ENCODE measurements at places on chromosomes 7 and 10.

DNA sequence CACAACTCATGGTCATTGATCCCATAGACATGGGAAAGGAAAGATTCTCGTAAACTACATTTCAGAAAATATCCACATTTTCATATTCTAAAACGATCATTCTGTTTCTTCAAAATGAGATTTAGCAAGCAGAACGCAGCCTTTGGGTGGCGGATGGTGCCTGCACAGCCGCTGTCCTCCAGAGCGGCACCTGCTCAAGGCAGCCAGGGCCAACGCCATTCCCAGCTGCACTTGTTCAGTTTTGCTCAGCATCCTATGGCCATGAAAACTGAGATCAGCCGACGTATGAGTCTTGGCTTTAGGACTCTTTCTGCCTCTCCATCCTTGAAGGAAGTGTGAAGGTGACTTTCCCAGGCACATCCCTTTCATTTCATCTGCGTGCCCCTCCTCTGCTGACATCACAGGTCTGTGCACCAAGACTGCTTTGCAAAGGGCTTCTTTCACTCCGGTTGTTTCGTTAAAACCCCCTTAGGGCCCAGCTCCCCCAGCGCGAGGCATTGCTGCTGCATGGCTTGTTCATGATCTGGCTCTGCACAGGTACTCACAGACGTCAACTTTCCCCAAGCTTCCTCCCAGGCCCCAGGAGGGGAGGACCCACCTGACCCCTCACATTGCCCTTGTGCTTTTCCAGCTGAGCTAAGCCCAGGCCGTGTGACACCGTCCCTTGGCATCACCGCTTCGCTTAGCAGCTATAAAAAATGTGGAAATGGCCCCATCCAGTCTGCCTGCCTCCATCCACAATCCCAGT lies 37.2 kb downstream of the TCERG1L start:
- no peak for DNase-seq

DNA sequence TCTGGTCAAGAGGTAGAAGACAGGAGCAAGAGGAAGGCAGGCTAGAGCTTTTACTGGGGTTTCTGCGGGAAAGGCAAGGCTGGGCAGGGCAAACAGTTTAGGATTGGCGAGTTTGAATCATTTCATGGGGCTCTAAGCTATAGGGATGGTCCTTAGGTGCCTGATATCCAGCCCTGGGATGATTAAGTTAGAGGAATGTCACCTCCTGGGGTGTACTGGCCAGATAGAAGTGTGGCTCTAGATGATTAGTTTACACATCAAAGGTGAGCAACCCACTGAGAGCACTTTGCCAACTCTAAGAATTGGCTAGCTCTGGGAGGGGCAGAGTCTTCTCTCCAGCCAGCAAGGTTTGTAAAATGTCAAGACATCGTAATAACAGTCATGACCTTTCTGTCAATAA lies 52.4 kb downstream of the ZNF365 start:
- DNase-seq: no peak

DNA sequence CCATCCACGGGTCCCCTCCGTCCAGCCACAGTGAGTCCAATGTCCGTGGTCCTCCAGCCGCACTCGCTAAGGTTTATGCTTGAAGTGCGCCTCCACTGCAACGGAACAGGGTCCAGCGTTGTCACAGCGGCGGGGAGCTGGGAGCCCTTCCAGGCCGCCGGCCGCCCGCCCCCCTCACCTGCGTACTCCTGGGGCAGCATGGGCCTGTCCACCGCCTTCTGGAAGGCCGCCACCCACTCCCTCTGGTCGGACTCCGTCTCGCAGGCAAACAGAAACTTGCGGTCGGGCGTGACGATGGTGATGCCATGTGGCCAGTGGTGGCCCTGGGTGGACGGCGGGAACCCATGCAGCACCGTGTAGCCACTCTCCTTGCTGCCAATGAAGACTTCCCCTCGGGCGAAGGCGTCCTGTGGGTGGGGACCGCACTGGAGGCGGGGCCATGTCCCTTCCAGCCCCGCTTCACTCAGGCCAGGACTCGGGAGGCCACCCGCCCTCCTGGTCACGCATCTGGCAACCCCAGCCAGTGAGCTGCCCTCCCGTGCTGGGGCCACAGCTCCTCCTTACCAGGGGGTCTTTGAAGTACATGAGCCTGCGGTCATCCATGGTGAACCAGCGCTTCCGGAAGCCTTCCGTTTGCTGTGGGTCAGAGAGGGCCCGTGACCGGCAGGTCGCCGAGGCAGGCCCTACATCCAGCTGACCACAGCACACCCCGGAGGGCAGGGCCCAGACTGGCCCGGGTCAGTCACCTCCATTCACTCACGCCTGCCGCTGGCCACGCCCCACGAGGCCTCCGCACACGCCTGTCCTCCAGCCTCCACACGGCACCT lies 22.7 kb downstream of the GET4 start:
- no peak for DNase-seq

DNA sequence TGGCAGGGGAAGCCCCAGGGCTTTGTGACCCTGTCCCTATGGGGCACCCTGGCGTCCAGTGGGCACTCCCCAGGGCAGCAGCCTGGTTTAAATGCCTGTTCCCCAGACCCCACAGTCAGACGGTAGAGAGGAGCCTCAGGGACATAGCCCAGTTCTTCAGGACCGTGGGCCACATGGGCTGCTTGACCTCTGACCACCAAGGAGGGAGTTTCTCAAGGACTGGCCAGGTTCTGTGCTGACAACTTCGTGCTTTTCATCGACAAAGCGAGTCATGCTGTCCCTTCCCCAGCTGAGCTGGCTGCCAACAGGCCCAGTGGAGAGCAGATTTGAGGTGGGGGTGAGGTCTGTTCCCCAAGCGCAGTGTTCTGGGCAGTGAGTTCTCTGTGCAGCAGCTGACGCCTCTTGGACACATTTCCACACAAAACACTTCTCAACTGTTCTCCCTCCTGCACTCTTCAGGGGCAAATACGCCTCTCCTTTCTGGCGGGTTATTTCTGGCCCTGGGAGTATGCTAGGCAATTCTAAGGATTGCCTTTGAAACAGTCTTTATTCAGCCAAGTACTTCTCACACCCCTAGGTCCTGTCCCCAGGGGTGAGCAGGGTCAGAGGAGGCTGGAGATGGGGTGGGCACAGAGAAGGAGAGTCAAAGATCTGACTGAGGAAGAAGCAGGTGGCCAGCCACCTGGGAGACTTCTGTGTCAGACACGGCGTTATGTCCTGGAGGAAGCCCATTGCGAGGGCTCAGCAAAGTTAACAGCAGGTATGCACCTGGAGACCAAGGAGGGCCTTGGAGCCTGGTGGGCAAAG lies 57.3 kb upstream of the CAMK2B start:
- no peak for DNase-seq

DNA sequence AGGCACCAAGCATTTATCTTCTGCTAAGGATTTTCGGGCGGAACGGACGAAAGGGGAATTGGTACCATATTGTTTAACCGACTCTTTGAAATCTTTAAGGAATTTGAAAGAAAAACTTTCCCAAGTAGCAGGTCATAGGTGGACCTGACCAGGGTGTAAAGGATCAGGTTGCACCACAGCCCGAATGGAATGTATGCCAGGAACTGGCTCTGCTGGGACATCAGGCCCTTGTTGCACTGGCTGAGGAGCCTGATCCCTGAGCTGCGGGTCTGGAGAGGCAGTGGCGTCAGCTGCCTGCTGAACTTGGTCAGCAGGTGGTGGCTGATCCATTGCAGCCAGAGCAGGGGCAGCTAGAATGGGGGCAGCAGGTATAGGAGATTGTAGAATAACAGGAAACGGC lies 41.4 kb upstream of the AKR1C2 start:
- no peak for DNase-seq

DNA sequence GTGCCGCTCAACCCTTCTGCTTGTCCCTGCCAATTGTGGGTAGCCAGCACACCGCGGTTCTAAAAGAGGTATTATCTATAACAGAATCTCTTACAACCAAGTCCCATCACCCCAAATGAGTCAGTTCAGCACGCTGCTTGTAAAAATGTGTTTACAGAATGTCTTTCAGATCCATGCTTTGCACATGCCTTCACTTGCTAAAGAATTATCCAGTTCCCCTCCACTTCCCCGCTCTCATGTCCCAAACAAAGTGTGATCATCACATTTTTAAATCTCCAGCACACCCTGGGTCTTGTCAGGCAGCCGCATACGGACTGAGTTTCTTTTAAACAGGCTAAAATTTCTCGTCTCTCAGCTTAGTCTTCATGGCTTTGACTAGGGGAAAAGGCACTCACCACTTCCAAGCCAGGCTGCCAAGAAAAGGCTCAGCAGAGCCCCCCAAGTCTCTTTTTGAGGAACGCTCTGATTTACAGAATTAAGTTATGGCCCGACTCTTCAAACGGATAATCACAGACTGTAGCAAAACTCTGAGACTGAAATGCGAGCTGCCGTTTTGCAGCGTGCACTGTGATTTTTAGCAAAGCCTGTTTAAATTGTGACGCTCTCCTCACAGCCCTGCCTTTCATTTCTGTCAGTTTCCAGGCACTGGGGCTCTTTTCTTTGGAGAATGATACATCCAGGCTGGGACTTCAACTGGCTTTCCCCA lies 29.8 kb upstream of the FGFR2 start:
- no peak for DNase-seq

GRCh38 chr10:132704008-132704814 lies 81.7 kb downstream of the NKX6-2 start:
- no peak for DNase-seq

DNA sequence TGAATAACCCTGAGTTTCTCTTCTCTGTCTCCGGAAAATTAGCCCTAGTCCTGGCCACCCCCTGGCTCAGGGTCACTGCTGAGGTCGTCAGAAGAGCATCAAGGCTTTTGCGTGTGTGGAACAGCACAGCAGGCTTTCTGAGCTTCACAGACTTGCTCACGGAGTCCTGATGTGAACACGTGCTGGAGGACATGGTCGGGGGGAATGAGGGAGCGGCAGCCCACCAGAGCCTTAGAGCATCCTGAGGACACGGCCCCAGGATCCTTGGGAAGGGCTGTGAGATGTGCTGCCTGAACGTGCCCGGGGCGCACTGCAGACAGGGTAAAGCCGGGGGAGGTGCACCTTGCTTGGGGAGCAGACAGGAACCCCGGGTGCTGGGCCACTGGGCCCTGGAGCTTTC lies 28.8 kb downstream of the TMEM120A start:
- DNase-seq: no peak

DNA sequence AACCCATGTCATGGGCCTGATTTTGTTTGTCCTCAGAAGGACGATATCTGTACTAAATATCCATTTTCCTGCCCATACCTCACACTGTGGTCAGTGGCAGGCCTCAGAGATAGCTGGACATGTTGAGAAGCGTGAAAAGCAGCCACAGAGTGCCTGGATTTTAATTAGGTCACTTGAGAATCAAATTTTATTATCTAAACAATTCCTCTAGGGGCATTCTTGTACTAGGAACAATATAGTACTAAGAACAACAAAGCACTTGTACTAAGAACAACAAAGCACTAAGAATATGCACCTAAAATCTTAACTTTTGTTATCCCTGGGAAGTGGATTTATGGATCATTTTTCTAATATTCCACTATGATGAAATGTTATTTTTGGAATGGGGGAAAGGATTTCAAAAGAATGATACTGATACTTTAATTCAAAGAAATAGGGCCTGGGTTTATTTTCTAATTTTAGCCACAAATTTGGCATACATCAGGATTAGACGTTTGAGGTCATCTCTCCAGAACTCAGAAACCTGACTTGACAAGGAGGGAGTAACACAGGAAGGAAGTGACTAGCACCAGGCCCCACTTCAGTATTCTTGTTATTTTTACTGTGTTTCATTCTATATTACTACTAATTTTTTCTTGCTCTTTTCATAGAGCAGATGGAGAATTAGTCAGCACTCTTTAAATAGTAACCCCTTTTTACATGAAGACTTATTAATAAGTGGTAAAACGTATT lies 112.2 kb downstream of the EXOC4 start:
- no peak for DNase-seq

DNA sequence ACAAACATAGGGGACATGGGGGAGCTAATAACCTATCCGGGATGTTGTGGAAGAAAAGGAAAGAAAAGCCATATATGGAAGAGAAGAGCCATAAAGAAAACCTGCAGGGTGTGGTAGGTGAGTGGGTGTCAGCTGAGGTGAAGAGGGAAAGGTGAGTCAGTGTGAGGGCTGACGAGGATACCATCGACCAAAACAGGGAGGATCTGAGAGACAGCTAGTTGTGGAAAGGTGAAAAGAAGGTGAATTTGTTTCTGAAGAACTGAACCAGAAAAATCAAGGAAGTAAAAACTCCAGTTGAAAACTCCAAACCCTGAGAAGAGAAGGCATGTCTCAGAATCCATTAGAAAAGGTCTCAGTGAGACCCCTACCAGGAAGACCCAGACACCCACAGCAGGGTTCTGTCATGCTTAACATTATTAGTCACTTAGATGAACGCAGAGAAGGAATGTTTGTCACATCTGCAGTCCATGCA lies 4.1 kb downstream of the BLNK start:
- no peak for DNase-seq

DNA sequence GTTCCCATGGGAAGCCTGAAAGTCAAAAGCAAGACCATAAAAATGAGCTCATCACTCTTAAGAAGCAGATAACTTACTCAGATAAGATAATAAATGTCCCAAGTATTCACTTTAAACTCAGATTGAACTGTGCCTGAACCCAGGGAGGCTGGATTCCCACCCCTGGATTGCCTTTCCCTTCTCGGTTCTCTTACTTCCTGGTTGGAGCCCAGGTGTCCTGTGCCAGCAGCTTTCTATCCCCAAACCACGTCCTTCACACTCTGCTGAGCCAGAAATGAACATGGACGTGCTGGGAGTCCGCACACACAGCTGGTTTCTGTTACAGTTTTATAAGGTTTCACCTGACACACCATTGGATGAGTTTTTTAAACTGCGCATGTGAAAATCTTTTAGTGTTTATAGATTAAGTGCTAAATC lies 636.2 kb upstream of the IGFBP3 start:
- no peak for DNase-seq

DNA sequence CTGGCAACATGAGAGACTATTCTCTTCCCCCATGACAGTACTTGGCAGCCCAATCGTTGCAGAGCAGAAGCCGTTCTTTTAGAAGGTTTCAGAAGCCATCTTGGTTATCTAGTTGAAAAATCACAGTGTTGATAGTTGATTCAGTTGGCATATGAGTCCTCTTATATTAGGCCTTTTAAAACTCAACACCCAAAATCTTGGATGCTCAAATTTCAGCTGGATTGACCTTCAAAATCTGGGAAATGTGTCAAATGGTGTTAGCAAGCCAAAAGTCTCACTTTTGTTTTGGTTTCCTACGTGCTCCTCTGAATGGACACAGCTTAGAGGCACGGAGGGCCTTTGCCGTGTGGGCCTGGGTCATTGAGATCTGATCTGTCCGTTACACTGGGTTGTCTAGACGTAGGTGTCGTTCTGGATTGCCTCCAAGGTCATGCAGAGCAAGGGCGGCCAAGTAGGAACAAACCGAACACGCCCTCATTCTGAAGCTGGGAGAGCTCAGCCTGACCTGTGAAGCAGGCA lies 59.3 kb upstream of the BMPER start:
- no peak for DNase-seq

- no peak for DNase-seq
Measured at GRCh38 chr10:16363741-16364140, 73.1 kb upstream of the PTER start.

DNA sequence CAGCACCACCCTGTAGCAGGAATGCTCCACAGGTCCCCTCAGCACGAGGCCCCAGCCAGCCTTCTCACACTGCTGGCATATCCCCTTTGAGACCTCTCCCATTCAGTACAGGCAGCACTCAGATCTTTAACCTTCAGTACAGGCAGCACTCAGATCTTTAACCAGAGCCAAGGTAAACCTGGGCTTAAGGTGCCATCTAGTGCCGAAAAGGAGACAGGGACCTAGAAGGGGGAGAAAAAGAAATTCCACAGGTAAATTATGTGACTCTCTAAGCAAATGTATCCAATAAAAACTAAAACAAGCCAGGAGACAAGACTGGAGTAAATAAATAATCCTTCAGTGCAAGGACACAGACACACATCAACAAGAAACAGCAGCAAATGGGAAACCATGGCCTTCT lies 358.6 kb downstream of the PTPRN2 start:
- no peak for DNase-seq
